ENCODE measurements at places on chromosomes 1 and 21. TPM values are rescaled to one million over a fixed set of nuclear protein-coding genes. Genes with fewer than 3 reads are reported as not detected.

Gene CA14
- 1.2 TPM for total RNA-seq

Gene SELE
- not detected for total RNA-seq

Gene ACTL8
- 2.0 TPM for total RNA-seq

Gene IL19
- not detected for total RNA-seq

Gene SLC2A1
- total RNA-seq = 506 TPM

Gene SPRR1A
- not detected for total RNA-seq

Gene TAS1R1
- not detected for total RNA-seq

Gene CD1D
- 0.18 TPM for total RNA-seq

Gene TNFSF4
- 3.3 TPM for total RNA-seq

Gene SPRR1B
- total RNA-seq = 0.39 TPM

Gene GOLT1A
- 0.50 TPM for total RNA-seq

Gene FCMR
- total RNA-seq = 0.73 TPM

Gene CCDC181
- 1.1 TPM for total RNA-seq

Gene SHISA4
- total RNA-seq = 9.8 TPM

Gene CHAF1B
- total RNA-seq = 3.0 TPM

Gene ELAPOR1
- 1.2 TPM for total RNA-seq

Gene IFI44
- total RNA-seq = 144 TPM

Gene RIIAD1
- not detected for total RNA-seq

Gene MRPS15
- 66.0 TPM for total RNA-seq

Gene LIPI
- total RNA-seq = not detected

Gene ZNF670
- 4.0 TPM for total RNA-seq

Gene EDN2
- total RNA-seq = not detected

Gene DDR2
- total RNA-seq = 15.3 TPM

Gene MCOLN3
- 0.75 TPM for total RNA-seq

Gene FCN3
- total RNA-seq = not detected

Gene FAM20B
- 34.0 TPM for total RNA-seq

Gene SPOCD1
- 28.0 TPM for total RNA-seq

Gene DVL1
- total RNA-seq = 55.0 TPM

Gene IGSF9
- total RNA-seq = 2.1 TPM

Gene PLA2G2C
- total RNA-seq = not detected

Gene PRAMEF18
- not detected for total RNA-seq

Gene FTCD
- 2.0 TPM for total RNA-seq

Gene VSIG8
- not detected for total RNA-seq

Gene GNG12
- total RNA-seq = 101 TPM

Gene PLEKHN1
- total RNA-seq = 2.4 TPM

Gene GSTM5
- total RNA-seq = not detected

Gene FLG
- 2.8 TPM for total RNA-seq

Gene OR14K1
- not detected for total RNA-seq

Gene PLA2G4A
- total RNA-seq = 1.9 TPM

Gene RYR2
- total RNA-seq = 0.19 TPM

Gene SHISAL2A
- not detected for total RNA-seq

Gene RALGPS2
- 33.6 TPM for total RNA-seq
